Fibroblast of skin of left biceps (primary cell): ENCODE measurements at places on chromosomes 13 and 19.
A peak's percentile ranks its signal among the peaks of the same experiment; 100 is the strongest.

GRCh38 chr19:23956051-23956450 is 41.4 kb downstream of the ZNF726 start:
- no peak for DNase-seq

- DNase-seq, result no peak
Measured at GRCh38 chr13:113562844-113563243, 21.7 kb upstream of the TFDP1 start.

DNA sequence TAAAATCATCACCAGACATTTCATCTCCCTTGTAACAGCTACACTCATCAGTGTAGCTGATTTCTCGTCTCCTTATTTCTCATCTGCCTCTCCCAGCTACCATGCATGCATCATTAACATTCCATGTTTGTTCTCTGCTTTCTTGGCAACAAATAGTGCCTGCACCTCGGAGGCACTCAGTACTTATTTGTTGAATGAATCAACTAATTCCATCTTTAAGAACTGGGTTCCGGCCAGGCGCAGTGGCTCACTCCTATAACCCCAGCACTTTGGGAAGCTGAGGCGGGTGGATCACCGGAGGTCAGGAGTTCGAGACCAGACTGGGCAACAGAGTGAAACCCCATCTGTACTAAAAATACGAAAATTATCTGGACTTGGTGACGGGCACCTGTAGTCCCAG is 63.9 kb upstream of the GTF3A start:
- no peak for DNase-seq

GRCh38 chr13:81676008-81676407 is 1335.1 kb upstream of the SPRY2 start:
- no peak for DNase-seq

DNA sequence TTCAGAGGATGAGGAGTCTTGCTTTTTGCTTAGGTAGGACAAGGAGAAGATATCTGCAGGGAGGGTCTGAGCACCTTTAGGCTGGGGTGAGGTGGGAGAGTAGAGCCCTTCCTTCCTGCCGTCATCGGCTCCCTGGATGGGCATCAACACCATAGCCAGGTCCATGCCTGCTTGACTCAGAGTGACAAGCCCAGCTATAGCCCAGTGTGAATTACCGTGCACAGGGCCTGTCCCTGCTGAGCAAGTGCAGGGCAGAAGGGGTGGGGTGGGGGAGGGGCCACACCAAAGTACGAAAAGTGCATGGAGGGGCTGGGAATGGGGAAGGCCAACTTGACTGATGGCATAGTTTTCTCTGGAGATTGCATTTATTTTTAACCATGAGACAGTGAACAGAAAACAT is 30.3 kb upstream of the RNF113B start:
- DNase-seq, result no peak

DNA sequence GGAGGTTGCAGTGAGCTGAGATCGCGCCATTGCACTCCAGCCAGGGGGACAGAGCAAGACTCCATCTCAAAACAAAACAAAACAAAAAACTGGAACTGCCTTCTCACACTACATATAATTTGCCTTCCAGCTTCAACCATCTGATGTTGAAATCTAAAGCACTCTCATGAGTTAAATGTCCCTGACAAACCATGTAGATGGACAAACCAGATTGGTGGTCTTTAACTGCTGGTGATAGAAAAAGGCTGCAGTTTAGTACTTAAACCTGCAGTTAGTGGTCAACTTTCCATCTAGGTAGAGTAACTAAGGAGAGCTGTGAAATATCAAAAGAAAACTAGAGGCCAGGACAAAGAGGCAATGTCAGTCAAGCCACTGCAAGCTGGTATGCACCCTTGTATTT is 5.8 kb upstream of the C19orf84 start:
- DNase-seq, result no peak

DNA sequence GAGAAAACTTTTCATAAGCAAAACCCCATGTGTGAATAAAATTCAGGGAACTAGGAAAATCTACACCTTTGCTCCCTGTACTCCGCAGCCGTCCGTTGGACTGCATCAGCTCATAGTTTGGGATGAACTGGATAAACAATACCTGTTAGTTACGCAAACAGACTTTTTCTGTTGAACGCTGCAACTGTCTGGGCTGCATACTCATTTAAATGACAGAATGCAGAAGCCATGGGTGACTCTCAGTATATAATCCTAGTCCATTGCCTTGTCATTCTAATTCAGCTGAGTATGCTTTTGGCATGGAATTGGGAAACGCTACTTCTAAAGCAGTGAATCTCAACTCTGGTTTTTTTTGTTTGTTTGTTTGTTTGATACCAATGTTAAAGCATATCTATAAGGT is 151.6 kb downstream of the SLITRK1 start:
- no peak for DNase-seq

DNA sequence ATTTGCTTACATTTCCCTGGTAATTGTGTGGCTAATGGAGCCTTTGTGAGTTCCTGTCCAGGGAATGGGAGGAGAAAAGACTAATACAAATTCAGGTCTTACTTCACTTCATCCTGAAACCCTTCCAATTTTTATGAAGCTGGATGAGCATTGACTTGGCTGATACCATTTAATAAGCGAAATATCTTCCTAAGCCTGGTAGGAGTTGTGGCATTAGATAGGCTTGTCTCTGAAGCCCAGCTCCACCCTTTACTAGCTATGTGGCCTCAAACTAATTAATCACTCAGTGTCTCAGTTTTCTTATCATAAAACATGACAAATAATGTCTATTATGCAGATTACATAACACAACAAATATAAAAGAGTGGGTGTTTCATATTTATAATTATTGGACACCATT is 106.3 kb downstream of the FGF9 start:
- no peak for DNase-seq

- DNase-seq, result no peak
Measured at GRCh38 chr19:11087870-11088505, 1.3 kb upstream of the LDLR start.

DNA sequence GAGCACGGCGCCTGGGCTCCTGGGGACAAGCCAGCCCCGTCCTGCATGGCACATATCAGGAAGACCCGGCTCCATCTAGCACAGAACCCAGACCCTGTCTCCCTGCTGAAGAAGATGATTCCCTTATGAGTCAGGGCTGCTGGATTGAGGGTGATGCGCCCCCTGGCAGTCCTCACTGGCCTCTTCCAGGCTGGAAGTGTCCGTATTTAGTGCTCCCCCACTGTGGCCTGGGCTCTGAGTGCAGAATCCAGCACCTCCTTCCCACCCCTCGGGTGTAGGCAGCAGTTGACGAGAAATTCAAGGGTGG is 14.9 kb downstream of the COMP start:
- DNase-seq, result no peak

DNA sequence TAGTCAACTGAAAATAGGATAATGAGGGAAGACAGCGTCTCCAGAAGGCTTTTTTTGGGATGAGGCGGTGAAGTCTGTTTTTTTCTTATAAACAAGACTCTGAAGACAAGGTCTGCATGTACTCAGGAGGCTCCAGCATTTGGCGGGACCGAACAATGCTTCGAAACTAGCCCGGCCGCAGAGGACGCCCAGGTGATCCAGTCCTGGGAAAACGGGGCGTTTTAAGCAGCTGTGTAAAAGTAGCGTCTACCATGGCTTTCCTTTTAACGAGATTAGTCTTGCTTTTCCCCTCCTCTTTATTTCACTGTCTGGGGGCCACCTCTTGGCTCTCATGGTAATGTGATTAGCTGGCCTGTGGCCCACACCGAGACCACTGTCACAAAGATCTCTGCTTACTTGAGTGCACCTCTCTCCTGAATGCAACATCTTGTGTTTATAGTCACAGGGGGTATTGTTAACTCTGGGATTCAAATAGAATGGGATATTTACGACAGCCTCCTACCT is 29.4 kb upstream of the GTF3A start:
- DNase-seq, result no peak

DNA sequence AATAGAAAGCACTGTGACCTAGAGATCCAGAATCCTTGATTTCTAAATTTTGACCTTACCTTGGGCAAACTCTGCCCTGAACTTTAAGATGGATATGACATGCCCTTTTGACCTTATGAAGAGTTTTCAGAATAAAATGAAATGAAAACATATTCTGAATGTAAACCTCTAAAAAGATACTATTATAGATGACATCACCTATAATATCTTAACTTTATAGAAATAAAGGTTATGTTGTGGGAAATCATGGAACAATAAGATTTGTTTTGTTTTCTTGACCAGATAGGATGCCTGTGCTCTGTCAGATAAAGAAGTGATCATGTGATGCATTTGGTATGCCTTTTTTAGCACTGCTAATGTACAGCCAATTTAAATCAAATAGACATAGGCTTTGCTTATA is 13.1 kb upstream of the LPAR6 start:
- no peak for DNase-seq

- no peak for DNase-seq
Measured at GRCh38 chr13:58547419-58547818, 915.9 kb downstream of the PCDH17 start.

DNA sequence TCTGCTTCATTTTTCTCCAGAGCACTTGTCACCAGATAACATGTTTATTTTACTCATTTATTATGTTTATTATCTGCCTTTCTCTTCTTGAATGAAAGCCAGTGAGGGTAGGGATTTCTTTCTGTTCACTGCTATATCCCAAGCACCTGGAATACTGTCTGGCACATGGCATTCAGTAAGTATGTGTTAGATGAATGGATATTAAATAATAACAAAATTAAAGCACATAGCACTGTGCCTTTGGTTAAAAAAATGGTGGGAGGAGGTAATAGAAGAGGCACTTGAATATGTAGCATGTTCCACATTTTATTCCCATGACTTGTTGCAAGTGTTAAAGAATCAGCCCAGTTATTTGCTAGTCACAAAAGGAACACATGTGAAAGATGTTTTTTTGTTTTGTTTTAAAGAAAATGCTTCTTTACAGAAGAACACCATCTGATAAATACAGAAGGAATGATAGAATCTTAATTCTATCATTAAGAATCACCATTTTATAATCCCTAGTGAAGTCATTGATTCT is 151.0 kb downstream of the DLEU7 start:
- no peak for DNase-seq

DNA sequence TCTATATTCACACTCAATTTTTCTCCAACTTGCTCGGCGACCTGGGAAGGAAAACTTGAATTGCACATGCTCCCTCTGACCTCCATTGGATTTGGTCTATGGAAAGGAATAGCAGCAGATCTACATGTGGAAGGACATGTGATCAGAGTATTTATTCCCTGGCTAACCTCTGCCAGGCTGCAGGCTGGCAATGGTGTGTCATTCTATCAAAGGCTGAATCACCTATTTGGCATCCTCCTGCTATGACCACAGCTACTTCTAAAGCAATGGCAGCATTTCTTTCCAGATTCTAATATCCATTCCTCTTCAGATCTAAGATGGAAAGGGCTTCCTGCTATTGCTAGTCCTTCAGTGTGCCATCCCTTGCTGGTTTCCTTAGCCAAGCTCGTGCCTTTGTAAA is 144.3 kb upstream of the FREM2 start:
- no peak for DNase-seq

GRCh38 chr13:30119476-30119875 is 187.9 kb downstream of the KATNAL1 start:
- DNase-seq, result peak; percentile 68

DNA sequence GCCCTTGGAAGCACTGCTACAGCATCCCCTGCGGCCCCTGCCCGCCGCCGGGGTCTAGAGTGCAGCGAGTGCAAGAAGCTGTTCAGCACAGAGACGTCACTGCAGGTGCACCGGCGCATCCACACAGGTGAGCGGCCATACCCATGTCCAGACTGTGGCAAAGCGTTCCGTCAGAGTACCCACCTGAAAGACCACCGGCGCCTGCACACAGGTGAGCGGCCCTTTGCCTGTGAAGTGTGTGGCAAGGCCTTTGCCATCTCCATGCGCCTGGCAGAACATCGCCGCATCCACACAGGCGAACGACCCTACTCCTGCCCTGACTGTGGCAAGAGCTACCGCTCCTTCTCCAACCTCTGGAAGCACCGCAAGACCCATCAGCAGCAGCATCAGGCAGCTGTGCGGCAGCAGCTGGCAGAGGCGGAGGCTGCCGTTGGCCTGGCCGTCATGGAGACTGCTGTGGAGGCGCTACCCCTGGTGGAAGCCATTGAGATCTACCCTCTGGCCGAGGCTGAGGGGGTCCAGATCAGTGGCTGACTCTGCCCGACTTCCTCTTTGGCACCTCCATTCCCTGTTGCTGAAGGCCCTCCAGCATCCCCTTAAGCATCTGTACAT is 4.9 kb downstream of the ZNF574 start:
- no peak for DNase-seq

- DNase-seq, result no peak
Measured at GRCh38 chr19:43798026-43798545, 4.2 kb downstream of the LYPD5 start.

DNA sequence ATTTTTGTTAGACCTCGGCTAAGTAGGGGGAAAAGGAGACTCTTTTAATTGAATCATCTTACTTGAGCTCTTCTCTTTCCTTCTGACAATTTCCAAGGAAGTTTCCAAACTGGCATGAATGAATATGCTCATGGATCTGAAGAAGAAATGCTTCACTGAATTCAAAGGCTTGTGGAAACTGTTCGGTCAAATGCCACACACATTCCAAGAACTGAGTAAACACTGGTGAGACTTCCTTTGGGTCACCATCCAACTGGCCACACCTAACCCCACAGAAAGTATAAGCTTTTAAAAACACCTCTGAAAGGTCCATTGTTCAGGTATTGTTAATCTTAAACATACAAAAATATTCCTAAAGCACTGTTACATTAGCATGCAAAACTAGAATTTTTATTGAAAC is 33.6 kb downstream of the MTMR6 start:
- DNase-seq, result no peak

- no peak for DNase-seq
Measured at GRCh38 chr13:91701975-91702374, 303.6 kb downstream of the GPC5 start.

DNA sequence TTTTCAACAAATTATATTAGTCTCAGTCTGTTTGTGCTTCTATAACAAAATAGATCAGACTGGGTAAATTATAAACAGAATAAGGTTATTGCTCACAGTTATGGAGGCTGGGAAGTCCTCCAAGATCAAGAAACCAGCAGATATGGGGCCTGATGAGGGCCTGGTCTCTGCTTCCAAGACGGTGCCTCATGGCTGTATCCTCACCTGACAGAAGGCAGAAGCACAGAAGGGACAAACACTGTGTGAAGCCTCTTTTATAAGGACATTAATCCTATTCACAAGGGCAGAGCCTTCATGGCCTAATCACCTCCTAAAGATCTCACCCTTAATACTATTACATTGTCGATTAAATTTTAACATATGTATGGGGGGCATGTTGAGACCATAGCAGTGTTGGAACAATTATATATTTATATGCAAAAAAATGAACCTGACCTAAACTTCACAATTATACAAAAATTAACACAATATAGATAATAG is 12.7 kb downstream of the F10 start:
- no peak for DNase-seq

DNA sequence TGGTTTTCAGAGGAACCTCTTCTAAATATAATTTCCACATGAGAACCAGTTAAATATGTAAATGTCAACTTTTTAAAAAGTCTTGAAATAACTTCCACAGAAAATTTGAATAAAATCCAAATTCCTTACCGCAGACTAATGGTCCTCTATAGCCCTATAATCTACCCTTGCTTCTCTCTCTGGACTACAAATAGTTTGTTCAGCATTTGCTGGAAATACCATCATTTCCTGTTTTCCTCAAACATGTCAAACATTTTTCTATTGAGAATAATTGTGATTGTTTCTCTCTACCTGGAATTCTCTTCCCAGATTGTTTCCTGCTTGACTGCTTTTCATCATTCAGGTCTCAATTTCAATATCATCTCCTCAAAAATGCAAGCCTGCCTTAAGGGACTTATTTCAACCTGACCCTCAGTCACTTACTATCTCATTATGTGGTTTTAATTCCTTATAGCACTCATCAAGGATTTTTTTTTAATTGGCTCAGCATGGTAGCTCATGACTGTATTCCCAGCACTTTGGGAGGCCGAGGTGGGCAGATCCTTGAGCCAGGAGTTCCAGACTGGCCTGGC is 898.9 kb upstream of the MIR17HG start:
- no peak for DNase-seq
